ENCODE measurements at places on chromosomes 6 and 20.
A peak's percentile ranks its signal among the peaks of the same experiment; 100 is the strongest.

GRCh38 chr6:30541515-30542403 lies 14.5 kb downstream of the GNL1 start:
- DNase-seq = peak; percentile 83

DNA sequence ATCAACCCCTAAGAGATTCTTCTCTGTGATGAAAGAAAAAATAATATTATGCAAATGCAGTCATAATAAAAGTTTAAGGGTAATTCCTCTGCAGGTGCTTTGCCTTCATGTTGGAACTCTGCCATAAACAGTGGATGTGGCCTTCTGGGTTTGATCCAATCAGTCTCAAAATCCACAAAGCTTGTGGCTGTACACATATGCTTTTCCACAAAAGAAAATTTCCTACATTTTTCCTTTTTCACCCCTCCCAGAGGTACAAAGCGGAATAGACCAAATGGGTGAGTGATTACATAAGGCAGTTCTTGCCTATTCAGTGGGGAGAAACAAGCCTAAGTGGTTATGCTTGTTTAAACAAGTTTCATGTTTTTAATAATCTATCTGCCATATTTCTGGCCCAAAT lies 16.7 kb downstream of the CALHM5 start:
- no peak for DNase-seq

- DNase-seq = no peak
Measured at GRCh38 chr6:157490611-157491269, 109.8 kb downstream of the ZDHHC14 start.

DNA sequence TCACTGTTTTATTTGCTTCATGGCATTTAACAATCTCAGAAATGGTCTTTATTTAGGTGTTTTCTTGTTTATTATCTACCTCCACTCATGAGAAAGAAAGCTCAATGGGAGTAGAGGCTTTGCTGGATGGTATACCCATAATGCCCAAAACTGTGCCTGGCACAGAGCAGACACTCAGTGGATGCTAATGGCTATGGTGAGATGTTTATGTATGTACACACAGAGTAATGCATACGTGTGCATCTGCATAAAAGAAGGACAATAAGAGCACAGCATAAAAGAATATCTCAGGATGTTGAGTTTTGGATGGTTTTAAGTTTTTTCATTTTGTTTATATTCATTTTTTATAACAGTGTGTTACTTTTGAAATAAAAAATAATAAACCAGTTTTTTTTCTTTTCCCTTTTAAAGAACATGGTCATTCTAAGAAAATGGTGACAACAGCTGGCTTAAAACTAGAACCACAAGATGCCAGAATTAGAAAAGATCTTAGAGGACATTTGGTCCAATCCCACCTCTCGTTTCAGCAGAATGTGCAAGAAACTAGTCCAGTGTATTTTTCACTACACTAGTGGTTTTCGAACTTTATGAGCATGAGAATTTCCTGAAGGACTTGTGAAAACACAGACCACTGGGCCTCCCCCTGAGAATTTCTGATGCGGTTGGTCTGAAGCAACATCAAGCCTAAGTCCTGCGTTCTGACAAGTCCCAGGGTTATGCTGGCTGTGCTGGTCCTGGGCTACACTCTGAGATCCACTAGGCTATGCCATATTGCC lies 131.9 kb downstream of the FYN start:
- no peak for DNase-seq

- no peak for DNase-seq
Measured at GRCh38 chr6:161393292-161393691, 119.4 kb upstream of the AGPAT4 start.

GRCh38 chr6:2971420-2972218 lies at the start of gene SERPINB6:
SERPINB6 (minus strand) TSS chr6:2971567; CDS start chr6:2959332, 12,235 bp downstream.
- peak; percentile 54 for DNase-seq

Measured in Kasumi-1 (cell line).